ENCODE measurements at places on chromosomes 13 and 19.

- no peak for DNase-seq
Measured at GRCh38 chr13:100773429-100773828, 98.8 kb upstream of the TMTC4 start.

GRCh38 chr19:11102944-11103343 lies 13.7 kb downstream of the LDLR start:
- no peak for DNase-seq

GRCh38 chr13:68027306-68027705 lies 797.2 kb upstream of the PCDH9 start:
- no peak for DNase-seq

- no peak for DNase-seq
Measured at GRCh38 chr13:56314765-56315164, 826.0 kb upstream of the PRR20A start.

DNA sequence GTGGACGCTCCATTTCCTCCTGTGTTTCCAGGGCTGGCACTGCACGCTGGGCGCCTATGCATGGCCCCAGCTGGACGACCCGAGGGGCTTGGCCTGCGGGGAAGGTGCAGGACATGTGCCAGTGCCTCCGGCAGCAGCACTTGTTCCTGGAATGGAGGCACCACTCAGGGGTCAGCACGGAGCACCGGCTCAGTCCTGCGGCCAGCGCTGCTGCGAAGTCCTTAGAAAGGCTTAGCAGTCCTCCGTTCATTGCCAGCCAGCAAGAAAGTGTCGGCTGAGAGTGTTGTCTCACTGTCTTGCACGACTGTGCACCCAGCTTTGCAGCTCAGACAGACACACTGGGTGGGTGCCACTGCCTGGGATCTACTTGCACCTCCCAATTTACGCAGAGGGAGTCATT lies 36.1 kb upstream of the TUBGCP3 start:
- no peak for DNase-seq

- no peak for DNase-seq
Measured at GRCh38 chr13:99426426-99426825, 74.8 kb upstream of the TM9SF2 start.

GRCh38 chr19:30026933-30027332 lies 84.9 kb downstream of the URI1 start:
- no peak for DNase-seq

Data from dermis blood vessel endothelial cell (primary cell).